ENCODE measurements at places on chromosomes 6 and 20.
A peak's percentile ranks its signal among the peaks of the same experiment; 100 is the strongest.

- DNase-seq = peak; percentile 88
Measured at GRCh38 chr6:52576392-52577021, 353 bp downstream of the TRAM2 start.

- DNase-seq = peak; percentile 26
Measured at GRCh38 chr6:12751694-12752325, 35.2 kb downstream of the PHACTR1 start.

DNA sequence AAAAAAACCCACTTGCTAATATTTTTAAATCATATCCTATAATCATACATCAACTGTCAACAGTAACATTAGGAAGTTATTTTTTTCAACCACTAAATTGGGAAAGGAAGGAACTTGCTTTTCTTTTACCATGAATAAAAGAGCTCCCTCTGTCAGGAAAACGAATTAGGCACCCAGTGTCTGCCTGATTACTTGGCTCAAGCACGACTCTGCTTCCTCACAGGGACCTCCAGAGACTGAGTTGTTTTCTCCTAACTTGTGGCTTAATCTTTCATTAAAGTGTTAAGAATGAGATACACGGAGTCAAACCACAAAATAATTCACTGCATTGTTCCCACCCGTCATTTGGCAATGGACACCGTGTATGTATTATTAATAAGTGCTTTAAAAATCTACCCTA is 1405.1 kb upstream of the EYS start:
- DNase-seq = no peak

- no peak for DNase-seq
Measured at GRCh38 chr6:125357515-125358256, 55.9 kb upstream of the HDDC2 start.

- no peak for DNase-seq
Measured at GRCh38 chr20:32524829-32525501, 60.2 kb downstream of the NOL4L start.

DNA sequence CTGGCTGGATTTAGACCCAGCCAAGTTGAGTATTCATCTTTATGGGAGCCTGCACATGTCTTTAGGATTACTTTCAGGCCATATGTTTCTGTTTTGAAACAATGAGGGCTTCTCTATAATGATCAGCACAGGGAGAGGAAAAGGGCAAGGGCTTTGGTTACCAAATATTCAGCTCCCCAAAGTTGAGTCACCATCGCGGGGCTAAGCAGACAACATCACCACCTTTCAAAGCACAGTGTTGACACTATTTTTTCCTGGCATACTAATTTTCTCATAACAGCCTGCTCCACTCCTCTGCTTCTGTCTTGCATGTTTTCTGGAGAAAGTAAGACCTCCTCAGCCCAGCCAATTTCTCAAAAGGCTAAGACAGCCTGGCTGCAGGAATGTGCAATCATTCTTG is 4.9 kb downstream of the SCML4 start:
- DNase-seq = no peak

DNA sequence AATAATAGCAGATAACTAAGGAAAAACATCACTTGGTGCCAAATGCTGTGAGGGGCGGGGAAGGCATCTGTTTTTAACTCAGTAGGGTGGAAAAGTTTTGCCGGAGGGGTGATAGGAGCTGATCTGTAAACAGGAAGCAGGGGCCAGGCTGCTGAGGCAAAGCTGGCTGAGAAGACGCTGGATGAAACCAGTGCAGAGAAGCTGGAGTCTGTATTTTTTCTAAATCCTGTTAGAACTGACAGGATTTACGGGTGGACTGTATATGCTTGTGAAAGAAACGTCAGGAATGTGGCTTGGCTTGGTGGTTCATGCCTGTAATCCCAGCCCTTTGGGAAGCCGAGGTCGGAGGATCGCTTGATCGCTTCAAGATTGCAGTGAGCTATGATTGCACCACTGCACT is 5.6 kb downstream of the PCMTD2 start:
- no peak for DNase-seq

DNA sequence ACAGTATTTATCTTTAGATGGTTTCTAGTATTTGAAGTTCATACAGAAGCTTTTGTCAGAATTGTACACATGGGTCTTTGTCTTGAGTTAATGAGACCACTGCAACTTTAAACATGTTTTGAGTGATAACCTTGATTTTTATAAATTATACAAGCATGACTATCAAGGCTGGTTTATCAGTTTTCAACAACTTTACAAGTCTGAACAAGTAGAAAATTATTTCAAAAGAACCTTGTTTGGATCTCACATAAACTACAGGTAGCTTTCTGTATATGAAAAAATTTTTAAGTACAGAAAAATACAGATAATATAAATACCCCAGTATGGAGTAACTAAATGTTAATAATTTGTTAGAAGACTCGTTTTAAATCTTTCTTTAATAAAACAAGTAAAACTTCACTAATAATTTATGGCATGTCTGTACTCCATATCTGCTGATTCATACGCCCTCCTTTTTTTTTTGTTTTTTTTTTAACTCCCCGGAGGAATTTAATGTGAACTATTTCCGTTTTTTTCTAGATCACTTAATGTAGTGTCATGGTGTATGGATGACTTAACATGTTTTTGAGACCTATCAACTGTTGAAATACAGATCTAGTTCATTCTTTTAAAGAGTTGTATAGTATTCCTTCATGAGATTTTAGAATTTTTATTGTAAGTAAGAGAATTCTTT is 18.3 kb downstream of the VAPB start:
- DNase-seq = no peak

GRCh38 chr6:4367643-4368042 is 232.3 kb upstream of the ECI2 start:
- no peak for DNase-seq

- no peak for DNase-seq
Measured at GRCh38 chr6:132548746-132549463, 3.6 kb upstream of the TAAR8 start.

GRCh38 chr6:95819939-95820338 is 195.8 kb upstream of the FUT9 start:
- DNase-seq = peak; percentile 1

GRCh38 chr20:64003960-64004725 is 23.2 kb downstream of the PRPF6 start:
- no peak for DNase-seq

DNA sequence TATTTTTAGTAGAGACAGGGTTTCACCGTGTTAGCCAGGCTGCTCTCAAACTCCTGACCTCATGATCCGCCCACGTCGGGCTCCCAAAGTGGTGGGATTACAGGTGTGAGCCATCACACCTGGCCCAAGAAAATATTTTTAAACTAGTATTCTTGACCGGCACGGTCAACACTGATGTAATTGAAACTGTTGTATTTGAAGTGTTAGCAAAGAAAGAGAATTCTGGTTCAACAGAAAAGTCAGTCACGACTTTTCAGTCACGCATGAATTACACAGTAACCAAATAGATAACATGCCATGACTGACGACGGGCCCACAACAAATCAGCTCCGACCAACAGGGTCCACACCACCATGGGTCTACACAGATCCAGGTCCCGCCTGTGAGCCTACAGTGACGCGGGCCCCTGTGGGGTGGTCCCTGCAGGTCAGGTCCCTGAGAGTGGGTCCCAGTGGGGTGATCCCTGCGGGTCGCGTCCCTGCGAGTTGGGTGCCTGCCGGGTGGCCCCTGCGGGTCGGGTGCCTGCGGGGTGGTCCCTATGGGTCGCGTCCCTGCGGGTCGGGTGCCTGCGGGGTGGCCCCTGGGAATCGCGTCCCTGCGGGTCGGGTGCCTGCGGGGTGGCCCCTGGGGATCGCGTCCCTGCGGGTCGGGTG is 1.0 kb downstream of the GMEB2 start:
- peak; percentile 33 for DNase-seq

DNA sequence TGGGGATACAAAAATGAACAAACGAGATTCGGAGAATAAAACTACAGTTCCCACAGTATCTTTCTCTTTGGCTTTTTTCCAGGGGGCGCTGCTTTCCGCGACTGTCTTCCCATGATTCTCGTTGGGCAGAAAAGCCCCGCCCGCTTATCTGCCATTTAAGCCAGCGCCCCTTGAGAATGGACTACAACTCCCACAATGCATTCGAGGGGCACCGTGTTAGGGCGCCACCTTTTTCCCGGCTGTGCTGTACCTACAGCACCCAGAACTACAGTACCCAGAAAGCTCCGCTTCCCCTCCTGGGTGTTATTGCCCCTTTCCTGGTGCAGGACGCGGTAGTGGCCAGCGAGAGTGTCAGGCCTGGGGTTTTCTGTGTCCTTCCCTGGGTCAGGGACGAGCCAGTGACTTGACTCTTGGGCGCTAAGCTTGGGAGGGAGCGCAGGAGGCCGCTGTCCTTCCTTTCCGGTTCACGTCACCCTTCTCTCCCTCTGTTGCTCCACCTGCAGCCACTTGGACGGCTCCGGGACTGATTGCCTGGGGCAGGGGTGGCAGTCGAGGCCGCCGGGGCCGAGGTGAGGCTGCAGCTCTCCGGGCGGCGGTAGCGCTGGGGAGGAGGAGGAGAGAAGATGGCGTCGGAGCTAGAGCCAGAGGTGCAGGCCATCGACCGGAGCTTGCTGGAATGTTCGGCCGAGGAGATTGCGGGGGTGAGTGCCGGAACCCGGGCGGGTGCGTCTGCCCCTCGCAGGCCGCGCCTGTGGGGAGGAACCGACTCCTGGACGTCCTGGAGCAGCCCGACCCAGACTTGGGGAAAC is at the start of gene UBR2:
TSS of gene UBR2 (plus strand) at position 333 of the 809 bp plus-strand sequence. CDS start at position 624, 291 bp downstream.
- peak; percentile 99 for DNase-seq

DNA sequence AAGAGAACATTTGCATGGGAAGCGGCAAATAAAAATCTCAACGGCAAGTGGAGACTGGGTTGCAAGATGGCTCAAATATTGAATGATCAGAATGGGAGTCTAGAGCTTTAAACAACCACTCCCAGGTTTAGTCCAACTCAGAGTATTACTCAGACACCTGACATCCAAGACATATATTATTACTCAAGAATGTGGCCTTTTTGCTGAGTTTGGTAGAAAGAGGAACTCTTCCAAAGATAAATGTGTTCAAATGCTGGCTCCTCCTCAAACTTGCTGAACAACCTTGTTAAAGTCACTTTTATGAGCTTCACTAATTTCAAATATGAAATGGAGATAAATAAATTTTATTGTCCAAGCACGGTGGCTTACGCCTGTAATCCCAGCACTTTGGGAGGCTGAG is 77.8 kb downstream of the ESR1 start:
- DNase-seq = no peak

DNA sequence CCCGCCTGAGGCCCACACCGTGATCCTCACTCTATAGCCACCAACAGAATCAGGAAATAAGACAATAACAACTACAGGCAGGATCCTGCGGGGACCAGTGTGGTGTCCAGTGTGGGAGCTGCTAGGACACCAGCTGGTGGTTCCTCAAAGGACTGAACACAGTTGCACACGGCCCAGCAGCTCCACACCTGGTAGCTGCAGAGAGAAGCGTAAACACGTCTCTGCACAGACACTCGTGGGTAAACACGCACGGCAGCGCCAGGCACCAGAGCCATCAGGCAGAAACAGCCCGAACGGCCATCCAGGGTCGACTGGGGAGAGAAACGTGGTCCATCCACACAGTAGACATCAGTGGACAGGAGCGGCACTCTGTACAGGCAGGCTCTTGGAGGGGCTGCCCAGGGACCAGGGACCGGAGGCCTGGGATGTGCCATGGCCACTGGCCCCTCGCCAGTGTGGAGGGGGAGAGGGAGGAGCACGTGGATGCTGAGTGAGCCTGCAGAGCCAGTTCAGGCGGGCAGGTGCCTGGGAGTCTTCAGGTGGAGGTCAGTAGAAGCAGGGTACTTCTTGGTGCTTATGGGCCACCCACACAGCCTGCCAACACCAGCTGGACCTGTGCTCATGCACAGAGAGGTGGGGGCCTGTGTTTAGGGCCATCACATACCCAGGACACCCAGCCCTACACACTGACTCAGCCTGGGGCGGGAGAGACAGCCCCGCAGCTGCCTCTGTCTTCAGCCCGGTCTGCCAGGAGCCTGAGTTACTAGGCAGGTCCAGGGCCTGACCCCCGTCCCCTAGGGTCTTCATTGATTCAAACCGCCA is 7.4 kb upstream of the LAMA5 start:
- no peak for DNase-seq

DNA sequence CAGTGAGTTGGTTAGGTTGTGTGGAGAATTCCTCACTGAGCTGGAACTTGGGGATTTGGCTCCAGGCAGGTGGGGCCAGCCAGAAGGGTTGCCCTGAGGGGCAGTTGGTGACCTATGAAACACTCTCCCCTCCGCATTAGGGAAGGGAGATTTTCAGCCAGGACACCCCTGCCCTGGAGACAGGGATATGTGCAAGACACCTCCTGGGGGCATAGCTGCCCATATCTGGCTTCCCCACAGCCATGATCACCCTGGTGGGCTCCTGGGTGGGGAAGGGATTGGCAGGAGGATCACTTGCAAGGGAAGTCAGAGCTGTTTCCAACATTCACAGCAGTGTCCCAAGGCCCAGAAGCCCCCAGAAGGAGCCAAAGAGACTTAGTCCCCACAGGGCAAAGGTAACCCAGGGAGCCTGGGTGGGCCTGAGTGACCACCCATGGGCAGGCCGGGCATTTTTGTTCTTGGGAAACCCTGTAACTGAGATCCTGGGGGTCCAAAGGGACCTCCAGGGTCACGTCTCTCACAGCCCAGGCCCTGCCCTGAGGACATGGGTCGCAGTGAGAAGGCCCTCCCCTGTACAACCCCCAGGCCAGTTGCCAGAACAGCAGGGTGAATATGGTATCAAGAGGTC is 145.8 kb downstream of the MRPL14 start:
- DNase-seq = no peak

- no peak for DNase-seq
Measured at GRCh38 chr6:13923527-13924145, 1.1 kb upstream of the RNF182 start.

DNA sequence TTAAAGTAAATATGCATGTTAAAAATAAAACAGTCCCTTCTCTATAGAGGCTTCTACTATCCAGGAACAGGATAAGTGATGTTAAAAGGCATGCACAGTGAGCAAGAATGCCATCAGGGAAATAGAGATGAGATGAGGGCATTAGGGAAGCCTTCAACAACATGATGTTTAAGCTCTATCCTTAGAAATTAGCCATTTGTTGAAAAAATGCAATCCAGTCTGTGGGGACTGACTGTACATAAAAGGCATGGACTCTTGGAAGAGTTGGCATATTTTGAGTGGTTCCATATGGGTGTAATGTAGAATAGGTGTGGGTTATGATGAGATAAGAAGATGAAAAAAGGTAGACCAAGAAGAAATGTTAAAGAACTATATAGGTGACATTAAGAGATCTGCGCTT is 5.8 kb downstream of the KIAA0319 start:
- DNase-seq = no peak

DNA sequence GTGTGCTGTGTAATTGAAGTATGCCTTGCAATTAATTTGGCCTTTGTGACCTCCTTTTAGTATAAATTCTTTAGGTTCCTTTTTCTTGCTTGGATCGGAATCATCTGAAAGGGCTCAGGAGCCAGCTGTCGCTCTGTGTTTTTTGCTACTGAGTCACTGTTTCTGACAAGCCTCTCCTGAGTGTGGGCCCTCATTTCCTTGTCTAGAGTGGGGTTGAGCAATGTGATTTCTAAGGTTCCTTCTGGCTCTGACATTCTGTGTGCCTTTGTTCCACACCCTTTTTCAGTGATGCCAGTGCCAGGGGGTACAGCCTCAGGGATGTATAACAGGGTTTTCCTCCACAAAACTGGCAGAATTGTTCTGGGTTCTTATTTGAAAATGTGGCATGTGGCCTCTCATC is 26.5 kb downstream of the DAAM2 start:
- no peak for DNase-seq

Data from OCI-LY7 (cell line).